Spleen (tissue), 13 donors: ENCODE measurements at places on chromosomes 4 and X.
A peak's percentile ranks its signal among the peaks of the same experiment; 100 is the strongest.

GRCh38 chr4:147578051-147578476 lies 39.1 kb upstream of the TMEM184C start:
- no peak for DNase-seq
- no peak overlapping the region for H3K27ac ChIP-seq
- no peaks in the 10 kb centered on the region for H3K36me3 ChIP-seq
- no peaks in the 10 kb centered on the region for H3K4me1 ChIP-seq

GRCh38 chr4:77430847-77431246 lies 174.8 kb upstream of the CXCL13 start:
- no peak overlapping the region for H3K4me3 ChIP-seq
- no peaks in the 10 kb centered on the region for H3K27me3 ChIP-seq
- no peak overlapping the region for H3K27ac ChIP-seq
- no peaks in the 10 kb centered on the region for H3K36me3 ChIP-seq
- no peak for DNase-seq

DNA sequence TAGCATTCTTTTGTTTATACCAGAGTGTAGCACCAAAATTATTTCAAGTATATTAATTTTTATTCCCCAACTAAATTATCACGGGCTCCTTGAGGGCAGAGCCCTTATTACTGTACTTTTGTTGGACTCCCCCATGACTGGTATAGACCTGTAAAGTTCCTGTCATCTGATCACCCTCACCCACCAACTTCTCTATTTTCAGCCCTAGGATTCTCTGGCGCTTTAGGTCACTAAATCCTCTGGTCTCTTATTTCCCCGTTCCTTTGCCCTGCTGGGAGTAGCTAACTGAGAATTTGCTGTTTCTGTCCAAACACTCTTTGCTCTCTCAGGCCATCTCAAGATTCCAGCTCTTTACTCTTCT lies 3.2 kb upstream of the XKRX start:
- peaks cover 7% of the 10 kb centered on the region for H3K27me3 ChIP-seq
- H3K4me3 ChIP-seq, result no peak overlapping the region
- H3K4me1 ChIP-seq, result no peaks in the 10 kb centered on the region
- DNase-seq, result no peak
- H3K36me3 ChIP-seq, result no peaks in the 10 kb centered on the region

DNA sequence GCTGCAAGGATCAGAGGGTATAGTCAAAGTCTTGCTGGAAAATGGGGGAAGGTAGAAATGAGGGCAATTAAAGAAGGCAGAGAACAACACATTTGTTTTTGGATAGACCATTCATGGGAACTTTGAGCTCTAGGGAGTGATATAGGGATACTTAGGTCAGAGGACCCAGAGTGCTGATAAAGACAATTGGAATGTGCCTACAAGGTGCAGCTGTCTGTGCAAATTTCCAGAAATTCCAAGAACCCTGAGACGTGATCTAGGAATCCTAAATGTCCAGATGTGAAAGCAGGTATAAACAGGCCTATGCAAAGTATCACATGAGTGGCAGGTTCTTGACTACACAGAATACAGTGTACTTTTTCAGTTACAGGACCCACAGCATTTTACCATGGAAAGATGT lies 24.2 kb downstream of the FNIP2 start:
- peaks cover 12% of the 10 kb centered on the region for H3K27me3 ChIP-seq
- H3K36me3 ChIP-seq, result no peaks in the 10 kb centered on the region
- H3K4me3 ChIP-seq, result no peak overlapping the region
- no peak overlapping the region for H3K27ac ChIP-seq
- H3K4me1 ChIP-seq, result peaks cover 11% of the 10 kb centered on the region

DNA sequence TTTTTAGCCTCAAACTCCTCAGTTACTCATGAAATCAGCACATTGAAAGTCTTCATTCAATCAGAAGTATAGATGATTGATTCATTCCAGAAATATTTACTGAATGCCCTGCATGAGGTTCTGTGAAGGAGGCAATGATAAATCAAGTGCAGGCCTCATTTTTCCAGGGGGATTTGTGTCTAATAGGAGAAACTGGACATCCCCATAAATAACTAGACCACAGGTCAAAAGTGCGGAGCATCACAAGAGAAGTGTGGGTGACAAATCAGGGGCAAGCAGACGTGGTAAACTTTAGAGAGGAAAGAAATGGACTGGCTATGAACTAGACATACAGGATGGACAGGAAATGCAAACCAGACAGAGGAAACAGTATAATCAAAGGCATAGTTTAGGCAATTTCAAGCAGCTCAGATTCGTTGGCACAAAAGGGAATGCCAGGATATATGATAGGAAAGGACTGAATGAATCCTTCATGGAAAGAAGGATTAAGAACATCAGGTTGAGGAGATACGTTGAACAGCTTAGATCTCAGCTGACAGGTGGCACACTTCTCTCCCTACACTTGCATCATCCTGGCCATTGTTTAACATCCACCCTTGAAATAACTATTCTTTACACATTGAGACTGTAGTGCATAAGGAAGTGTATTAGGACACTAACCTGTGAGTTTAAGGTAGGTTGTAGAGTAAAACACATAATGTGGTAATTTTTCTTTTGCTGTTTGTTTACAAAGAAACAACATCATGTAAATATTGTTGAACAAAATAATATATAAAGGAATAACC lies 69.6 kb upstream of the RASGEF1B start:
- no peak overlapping the region for H3K27ac ChIP-seq
- H3K4me3 ChIP-seq, result no peak overlapping the region
- no peaks in the 10 kb centered on the region for H3K36me3 ChIP-seq
- DNase-seq, result no peak
- H3K27me3 ChIP-seq, result no peaks in the 10 kb centered on the region

GRCh38 chr4:81421346-81422218 lies 50.1 kb downstream of the RASGEF1B start:
- no peak for DNase-seq
- no peaks in the 10 kb centered on the region for H3K36me3 ChIP-seq
- H3K27me3 ChIP-seq, result no peaks in the 10 kb centered on the region
- no peak overlapping the region for H3K4me3 ChIP-seq
- H3K27ac ChIP-seq, result no peak overlapping the region
- H3K4me1 ChIP-seq, result no peaks in the 10 kb centered on the region

GRCh38 chrX:20061855-20062254 lies 54.9 kb downstream of the MAP7D2 start:
- no peaks in the 10 kb centered on the region for H3K4me1 ChIP-seq
- H3K4me3 ChIP-seq, result no peak overlapping the region
- no peaks in the 10 kb centered on the region for H3K36me3 ChIP-seq
- H3K27me3 ChIP-seq, result peaks cover 1% of the 10 kb centered on the region
- DNase-seq, result no peak
- no peak overlapping the region for H3K27ac ChIP-seq

GRCh38 chr4:37453281-37453998 lies 208.9 kb downstream of the NWD2 start:
- no peak overlapping the region for H3K27ac ChIP-seq
- peak overlapping the region; percentile 51 for H3K4me3 ChIP-seq
- DNase-seq, result peak; percentile 86
- H3K27me3 ChIP-seq, result peaks cover 4% of the 10 kb centered on the region
